ENCODE measurements at places on chromosomes 3 and 15. TPM values are rescaled to one million over a fixed set of nuclear protein-coding genes. Genes with fewer than 3 reads are reported as not detected.

GRCh38 chr3:107752202-107752990, 229.6 kb downstream of the BBX start:
- DNase-seq = peak; percentile 19

- DNase-seq = no peak
Observed at GRCh38 chr15:31158858-31159569, 57.5 kb upstream of the TRPM1 start.

The STRIT1 gene
- not detected for total RNA-seq

DNA sequence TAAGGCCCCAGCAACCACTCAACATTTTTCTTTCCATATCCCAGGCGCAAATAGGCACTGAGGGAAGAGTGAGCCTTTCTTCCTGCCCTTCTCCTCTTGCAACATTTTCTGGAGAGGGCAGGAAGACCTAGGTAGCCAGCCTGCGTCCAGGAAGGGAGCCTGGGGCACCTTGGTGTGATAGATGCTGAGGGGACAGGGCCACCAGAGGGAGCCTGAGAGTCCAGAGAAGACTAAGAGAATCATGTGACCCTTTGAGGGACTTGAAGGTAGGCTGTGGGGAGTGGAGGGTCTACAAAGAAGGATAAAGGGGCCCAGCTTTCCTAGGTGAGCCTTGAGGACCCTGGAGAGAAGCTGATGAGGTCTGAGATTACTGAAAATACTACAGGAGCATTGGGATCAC, 346.6 kb downstream of the CNTN6 start:
- DNase-seq = no peak

DNA sequence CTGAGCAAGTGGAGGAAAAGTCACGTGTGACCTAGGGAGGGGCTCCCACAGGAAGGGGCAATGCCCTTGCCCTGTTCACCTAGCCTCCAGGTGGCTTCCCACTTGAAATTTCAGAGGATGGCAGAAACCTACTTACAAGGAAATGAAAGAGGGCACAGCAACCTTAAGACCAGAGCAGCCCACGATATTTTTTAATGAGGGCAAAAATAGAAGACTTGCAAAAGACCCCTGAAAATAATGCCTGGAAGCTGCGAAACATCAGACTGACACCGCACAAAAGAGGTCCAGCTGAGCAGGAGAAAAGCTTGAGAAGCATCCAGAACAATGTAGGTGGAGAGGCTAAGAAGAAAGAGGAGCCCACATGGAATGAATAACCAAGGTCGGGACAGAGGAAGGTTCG, 66.1 kb downstream of the KLF15 start:
- DNase-seq = no peak

The HSPBAP1 gene
- total RNA-seq = 5.4 TPM

- no peak for DNase-seq
Observed at GRCh38 chr15:42152921-42153698, 3.3 kb downstream of the PLA2G4F start.

The CPN2 gene
- not detected for total RNA-seq

The PAQR9 gene
- not detected for total RNA-seq

The SLC22A13 gene
- 0.40 TPM for total RNA-seq

GRCh38 chr15:70433586-70434324, 329.6 kb downstream of the UACA start:
- DNase-seq = no peak

The MORC1 gene
- not detected for total RNA-seq

The CADPS gene
- not detected for total RNA-seq

GRCh38 chr3:42094128-42094527, 3.0 kb downstream of the TRAK1 start:
- DNase-seq = no peak

DNA sequence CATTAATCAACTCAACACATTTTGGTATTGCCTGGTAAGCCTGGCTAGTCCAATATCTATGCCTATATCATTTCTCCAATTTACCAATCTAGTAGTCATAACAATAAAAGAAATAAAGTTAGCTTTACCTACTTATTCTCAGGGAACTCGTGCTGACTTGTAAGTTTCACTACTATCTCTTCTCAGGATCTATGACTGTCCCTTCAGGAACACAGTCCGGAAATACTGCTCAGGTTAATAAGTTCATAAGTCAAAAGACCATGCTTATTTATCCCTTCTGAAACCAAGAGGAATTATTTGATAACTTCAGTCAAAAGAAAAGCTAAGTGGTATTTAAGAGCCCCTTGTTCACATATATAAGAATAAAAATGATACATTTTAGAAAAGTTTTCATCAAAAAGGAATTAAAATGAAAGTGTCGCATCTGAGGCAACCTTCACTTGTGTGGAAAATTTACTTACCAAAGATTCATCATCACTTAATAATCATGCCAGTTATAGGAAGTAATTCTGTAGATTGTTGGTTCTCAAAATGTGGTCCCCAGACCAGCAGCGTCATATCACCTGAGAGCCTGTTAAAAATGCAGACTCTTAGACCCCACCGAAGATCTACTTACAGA, 15.5 kb upstream of the THRB start:
- DNase-seq = no peak

The CCDC39 gene
- total RNA-seq = not detected

The RYR3 gene
- 0.05 TPM for total RNA-seq

The STAC gene
- total RNA-seq = 0.32 TPM

The MYO5C gene
- 0.31 TPM for total RNA-seq

- no peak for DNase-seq
Observed at GRCh38 chr3:15497964-15498363, 23.5 kb downstream of the COLQ start.

DNA sequence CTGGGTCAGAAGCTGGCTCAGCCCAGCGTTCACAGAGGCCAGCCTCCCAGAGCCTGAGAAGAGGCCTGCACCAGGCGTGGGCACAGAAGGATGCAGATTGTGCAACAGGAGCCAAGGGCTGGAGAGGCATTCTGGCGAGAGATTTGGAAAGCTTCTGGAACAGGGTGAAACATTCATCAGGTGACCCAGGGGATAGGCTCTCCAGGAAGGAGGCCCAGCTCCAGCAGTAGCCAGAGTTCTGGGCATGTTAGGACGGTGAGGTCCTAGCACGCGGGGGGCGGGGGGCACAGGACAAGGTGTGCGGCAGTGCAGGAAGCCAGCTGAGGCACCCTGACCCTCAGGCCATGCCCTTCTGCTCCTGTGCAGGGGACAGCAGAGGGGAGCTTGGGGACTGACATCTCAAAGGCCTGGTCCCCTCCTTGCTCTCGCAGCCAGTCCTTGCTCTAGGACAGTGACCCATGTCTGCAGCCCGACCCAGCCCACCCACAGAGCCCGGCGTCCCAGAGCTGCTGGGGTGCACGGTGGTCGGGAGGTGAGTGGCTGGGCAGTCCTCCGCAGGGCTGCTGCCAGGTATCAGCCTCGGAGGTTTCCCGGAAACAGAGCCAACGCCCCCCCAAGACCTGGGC, 111.7 kb upstream of the KLF13 start:
- no peak for DNase-seq

DNA sequence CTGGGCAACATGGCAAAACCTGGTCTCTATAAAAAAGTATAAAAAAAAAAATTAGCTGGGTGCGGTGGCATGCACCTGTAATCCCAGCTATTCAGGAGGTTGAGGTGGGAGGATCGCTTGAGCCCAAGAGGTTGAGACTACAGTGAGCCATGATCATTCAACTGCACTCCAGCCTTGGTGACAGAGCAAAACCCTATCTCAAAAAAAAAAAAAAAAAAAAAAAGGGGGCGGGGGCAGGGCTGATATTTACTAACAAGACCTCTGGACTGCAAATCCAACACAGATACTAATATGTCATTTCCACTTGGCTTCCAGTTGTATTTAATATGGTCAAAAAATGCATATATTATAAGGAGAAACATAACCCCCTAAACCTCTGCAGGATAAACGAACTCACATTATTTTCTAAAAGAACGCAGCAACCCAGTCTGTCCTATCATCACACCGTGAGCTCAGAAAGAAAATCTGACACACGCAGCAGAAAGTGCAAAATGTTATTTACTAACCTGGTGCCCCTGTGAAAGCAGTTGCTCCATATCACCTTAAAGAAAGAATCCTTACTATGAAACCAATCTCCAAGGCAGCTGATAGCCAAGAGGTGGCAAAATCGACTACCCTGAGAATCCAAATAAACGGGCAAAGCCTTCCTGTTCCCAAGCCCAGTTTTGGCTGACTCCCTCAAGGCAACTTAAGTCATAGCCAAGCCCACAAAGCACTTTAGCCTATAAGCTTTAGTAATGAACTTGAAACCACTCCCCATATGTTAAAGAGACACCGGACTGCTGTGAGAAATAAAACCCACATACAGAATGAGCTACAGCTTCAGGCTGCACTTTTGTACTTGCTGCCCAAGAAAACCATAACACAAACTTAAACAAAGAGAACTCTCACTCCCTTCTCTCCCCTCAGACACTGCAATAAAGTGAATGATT, 39.3 kb downstream of the PLD1 start:
- peak; percentile 72 for DNase-seq

- no peak for DNase-seq
Observed at GRCh38 chr15:37142371-37142770, 42.0 kb upstream of the MEIS2 start.

GRCh38 chr3:11248596-11248995, 23.6 kb upstream of the ATG7 start:
- DNase-seq = peak; percentile 9

DNA sequence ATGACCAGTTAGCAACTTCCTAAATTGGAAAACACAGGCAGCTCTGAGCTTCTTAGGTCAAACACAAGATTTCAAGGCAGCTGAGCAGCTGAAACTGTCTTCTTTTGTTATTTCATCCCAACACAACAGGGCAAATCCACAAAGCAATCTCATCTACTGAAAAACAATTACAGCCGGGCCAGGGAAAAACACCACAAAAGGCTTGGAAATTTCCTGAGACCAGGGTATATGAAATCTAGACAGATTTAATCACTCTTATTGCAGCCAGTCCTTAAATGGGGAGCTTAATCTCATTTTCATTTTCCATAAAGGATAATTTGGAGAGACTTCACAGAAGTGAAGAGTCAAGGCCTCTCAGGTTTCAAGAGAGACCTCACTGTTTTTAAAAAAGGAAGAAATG, 181.8 kb downstream of the SSR3 start:
- DNase-seq = no peak

- DNase-seq = peak; percentile 69
Observed at GRCh38 chr3:140736863-140737460, 59.1 kb downstream of the TRIM42 start.

The LMCD1 gene
- 24.9 TPM for total RNA-seq

The B3GNT5 gene
- total RNA-seq = 11.2 TPM

DNA sequence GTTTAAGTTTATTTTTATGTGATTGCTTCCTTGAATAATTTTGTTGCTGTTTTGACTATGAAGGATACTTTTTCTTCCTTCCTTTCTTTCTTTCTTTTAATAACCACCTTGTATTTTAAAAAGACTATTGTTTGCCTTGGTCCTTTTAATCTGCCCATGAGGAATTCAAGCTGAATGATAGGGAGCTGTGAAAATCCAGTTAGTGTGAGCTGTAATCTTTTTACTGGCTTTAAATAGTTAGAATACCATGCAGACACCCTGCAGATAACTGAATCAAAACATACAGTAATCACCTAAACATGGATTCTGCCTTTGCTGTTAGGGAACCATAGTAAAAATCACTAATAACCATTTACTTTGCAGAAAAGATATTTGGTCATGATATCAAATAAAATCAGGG, 110.7 kb downstream of the RSRC1 start:
- DNase-seq = no peak

DNA sequence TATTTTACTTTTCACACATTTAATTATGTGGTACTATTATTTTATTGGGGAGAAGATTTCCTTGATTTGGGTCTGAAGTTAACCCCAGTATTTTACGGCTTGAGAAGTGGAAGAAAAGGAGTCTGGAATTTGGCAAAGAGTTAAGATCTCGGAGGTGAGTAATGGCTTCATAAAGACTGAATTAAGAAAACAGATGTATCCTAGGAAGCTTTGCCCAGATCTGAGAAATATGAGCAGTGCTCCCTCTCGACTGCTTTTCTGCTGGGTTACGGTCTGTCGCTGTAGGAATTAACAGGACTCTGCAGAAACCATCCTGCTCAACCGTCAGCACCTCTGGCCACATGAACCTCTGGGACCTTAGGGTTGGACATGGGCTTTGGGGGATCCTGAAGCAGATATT, 163.6 kb upstream of the NDN start:
- DNase-seq = no peak

DNA sequence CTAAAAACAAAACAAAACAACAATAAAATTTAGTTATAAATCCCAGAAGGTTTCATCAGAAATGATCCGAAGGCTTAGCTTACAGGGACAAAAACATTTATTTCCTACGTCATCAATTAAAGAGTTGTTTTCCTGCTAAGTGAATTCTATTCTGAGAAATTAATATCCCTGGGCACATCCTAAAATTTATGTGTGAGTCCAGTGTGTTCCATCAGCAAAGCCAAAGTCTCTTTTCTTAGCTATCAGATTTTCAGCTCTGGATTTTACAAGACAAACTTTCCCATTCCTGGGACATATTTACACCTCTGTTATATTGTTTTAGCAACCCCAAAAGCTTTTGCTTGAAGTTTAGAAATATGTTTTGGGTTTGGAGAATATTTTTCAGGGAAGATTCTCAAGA, 4.4 kb upstream of the TMC3 start:
- no peak for DNase-seq

DNA sequence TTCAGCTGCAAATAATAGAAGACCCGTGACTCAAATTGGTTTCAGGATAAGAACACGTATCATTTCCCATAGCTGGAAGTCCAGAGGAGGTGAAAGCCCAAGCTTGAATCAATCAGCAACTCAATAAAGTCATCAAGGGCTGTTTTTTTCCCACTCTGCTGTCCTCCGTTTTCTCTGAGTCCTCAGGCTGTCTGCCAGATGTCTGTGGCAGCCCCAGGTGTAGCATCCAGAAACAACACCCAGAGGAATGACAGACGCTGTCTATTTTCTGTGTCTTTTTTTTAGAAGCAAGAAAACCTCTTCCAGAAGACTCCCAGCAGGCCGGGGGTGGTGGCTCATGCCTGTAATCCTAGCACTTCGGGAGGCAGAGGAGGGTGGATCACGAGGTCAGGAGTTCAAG, 204.4 kb downstream of the FAM43A start:
- no peak for DNase-seq

The BBX gene
- total RNA-seq = 59.2 TPM

All from myocyte (in vitro differentiated cells).